ENCODE measurements at places on chromosomes 12 and 14.

DNA sequence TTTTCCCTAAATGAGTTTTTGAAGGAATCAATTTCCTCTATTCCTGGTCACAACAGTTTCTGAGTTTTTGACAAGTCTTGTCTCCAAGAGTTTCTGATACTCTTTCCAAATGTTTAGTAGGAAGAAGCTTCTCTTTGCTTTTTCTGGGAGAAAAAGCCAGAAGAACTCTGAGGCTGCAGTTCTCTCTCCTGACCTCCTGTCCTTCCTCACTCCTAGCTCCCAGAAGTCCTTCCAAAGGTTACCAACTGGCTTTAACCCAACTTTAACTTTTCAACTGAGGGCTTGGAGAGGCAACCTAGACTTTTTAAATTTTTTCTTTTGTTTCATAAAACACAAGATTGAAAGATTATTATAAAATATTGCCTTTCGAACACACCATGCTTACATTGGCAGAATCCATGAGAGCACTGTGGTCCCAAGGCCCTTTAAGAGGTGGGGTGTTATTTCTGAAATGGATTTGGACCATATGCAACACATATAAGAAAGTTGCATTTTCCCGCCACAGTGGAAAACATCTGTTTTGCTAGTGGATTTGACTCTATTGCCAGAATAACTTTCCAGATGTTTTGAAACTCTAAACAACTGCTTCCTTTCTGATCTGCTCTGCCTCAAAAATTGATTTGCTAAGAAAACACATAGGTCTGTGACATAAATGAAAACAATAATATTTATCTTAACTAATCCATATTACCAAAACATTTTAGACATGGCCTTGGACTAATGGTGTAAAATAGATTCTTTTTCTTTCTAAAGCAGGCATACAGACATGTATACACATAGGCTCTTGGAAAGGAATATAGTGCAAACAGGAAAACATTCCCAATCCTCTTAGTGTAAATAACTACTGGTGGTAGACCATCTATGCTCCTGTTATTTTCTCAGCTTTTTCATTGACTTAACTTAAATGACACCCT, 22.3 kb upstream of the EPS8 start:
- DNase-seq = no peak

- DNase-seq = no peak
Measured at GRCh38 chr12:105279460-105280056, 43.6 kb upstream of the APPL2 start.

- no peak for DNase-seq
Measured at GRCh38 chr12:103586791-103587370, at the start of gene STAB2. TSS of gene STAB2 (plus strand) at chr12:103587273. CDS start at chr12:103587477, 204 bp downstream.

GRCh38 chr12:90253674-90254181, 545.1 kb upstream of the ATP2B1 start:
- peak; percentile 2 for DNase-seq

DNA sequence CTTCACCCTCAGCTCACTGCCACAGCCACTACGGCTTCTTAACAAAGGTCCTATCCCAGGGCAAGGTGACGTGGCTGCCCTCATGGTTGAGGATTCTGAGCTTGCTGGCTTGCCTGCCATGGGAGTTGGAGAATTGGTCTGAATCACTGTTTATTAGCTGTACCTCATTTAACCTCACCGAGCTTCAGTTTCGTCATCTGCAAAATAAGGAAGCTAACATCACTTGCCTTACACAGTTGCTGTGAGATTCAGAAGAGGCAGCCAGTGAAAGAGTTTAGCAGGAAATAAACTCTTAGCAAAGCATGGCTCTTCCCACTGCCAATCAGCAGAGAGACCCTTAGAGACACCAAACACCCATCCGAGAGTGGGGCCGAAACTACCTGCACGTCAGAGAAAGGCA, 90.1 kb upstream of the KCNA1 start:
- DNase-seq = no peak

DNA sequence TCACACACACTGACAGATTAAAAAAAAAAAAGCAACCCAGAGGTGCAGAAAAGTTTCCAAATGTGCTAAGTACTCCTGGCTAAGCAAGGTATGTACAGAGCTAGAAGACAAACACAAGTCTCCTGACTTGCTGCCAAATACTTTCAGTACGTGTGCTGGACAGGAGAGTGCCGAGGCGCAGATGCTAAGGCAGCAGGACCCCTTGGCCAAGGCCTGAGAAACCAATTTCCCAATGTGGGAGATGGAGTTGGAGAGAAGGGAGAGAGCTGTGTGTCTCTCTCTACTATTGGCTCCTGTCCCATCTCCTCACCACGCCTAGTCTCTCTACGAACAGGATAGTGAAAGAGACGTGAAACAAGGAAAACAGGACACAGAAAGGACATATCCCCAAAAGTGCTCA, 5.3 kb downstream of the SPRYD3 start:
- DNase-seq = no peak

- no peak for DNase-seq
Measured at GRCh38 chr12:11233532-11233931, 36.0 kb downstream of the PRB3 start.

- no peak for DNase-seq
Measured at GRCh38 chr14:60116181-60116580, 24.5 kb downstream of the PCNX4 start.

DNA sequence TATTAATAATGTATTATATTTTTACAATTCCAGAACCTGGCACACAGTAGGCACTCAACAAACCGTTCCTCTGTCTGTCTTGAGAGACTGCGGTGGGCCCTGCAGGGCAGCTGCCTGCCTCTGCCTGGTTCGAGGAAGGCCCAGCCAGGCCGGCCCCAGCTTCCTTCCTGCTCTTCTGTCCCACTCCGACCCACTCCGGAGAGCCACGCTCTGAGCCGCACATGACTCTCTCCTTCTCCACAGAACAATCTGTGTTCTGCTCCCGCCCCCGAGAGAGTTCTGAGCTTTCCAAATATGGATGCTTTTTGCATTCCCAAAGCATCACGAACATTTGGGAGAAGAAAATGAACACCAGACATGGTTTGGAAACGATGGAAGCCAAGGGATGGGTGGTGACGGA, 57.3 kb downstream of the TTC7B start:
- DNase-seq = no peak

All from effector CD4-positive, alpha-beta T cell (primary cell).